ENCODE measurements at places on chromosomes 4 and X.

GRCh38 chr4:90457817-90458216, 330.6 kb downstream of the CCSER1 start:
- DNase-seq, result no peak

DNA sequence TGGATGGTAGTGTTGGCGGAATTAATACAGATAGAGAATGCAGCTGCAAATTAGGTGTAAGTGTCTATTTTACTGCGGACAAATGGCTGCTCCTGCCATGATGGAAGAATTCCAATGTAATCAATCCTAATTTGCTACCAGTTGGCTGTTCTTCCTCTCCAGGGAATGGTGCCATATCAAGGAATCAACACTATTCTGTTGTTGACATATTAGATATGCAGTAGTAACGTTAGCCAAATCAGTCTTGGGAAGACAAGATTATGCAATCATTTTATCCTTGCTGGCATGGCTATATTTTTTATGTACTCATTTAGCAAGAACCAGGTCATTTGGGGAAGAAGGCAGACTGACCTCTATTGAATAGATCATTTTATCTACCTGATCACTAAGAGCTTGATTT, 271.2 kb upstream of the AGA start:
- DNase-seq, result no peak

DNA sequence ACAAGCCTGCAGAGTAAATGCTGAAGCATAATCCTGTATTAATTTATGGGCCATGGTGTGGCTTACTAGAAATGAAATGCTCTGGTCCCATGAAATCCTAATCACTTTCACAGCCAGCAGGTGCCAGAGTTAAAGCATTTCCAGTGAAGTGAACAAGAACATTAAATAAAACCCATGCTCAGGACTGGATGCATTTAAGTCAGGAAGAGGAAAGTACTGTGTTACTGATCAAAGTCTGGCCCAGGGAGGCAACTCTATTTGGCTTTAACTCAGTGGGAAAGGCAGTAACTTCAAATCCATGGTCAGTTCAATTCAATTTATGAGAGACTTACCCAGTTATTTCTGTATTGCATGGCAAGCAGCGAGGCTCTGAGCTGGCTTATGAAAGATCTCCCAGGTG, 29.2 kb downstream of the AGA start:
- DNase-seq, result no peak

DNA sequence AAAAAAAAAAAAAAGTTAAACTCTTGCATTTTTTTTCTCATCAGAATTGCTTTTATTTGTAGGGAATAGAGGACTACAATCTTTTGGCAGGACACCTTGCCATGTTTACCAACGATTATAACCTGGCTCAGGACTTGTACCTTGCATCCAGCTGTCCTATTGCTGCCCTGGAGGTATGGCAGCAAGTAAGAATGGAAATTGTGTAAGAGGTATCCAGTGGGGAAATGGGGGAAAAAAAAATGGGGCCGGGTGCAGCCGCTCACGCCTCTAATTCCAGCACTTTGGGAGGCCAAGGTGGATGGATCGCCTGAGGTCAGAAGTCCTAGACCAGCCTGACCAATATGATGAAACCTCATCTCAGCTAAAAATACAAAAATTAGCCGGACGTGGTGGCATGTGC, 49.8 kb downstream of the WDR19 start:
- no peak for DNase-seq

GRCh38 chr4:54729256-54729655, 71.5 kb downstream of the KIT start:
- DNase-seq, result no peak

GRCh38 chrX:24424948-24425347, 40.1 kb upstream of the PDK3 start:
- no peak for DNase-seq

DNA sequence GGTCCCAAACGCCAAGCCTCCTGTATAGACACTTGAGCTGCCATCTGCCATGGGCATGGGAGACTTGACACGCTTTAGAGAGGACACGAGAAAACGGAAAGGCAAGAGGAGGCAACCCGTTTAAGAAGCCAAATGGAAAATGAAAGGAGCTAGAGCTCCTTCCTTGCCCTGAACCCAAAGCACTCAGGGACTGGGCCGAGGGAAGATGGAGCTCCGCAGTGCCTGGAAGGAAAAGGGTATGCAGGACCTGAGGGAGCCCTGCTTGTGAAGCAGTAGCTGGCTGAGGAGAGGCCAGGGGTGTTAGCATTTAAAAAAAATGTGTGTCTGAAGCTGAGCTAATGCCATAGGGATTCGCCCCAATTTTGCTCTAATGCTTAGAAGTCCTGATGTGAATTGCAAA, 15.1 kb downstream of the MCF2 start:
- DNase-seq, result no peak

Measured in GDM1 (cell line).